ENCODE measurements at places on chromosomes 1 and 21. TPM values are rescaled to one million over a fixed set of nuclear protein-coding genes. Genes with fewer than 3 reads are reported as not detected.

The WNT2B gene
- 4.7 TPM for polyA plus RNA-seq

The KLF17 gene
- polyA plus RNA-seq = not detected

The CD1B gene
- polyA plus RNA-seq = not detected

The CYP4Z1 gene
- polyA plus RNA-seq = not detected

The ABCG1 gene
- 17.1 TPM for polyA plus RNA-seq

The IARS2 gene
- 58.8 TPM for polyA plus RNA-seq

The RCSD1 gene
- polyA plus RNA-seq = not detected

The PAFAH2 gene
- polyA plus RNA-seq = 10.4 TPM

The WNT9A gene
- 1.4 TPM for polyA plus RNA-seq
